Gastroesophageal sphincter (tissue), 4 donors: ENCODE measurements at places on chromosomes 3 and 15.
A peak's percentile ranks its signal among the peaks of the same experiment; 100 is the strongest.

DNA sequence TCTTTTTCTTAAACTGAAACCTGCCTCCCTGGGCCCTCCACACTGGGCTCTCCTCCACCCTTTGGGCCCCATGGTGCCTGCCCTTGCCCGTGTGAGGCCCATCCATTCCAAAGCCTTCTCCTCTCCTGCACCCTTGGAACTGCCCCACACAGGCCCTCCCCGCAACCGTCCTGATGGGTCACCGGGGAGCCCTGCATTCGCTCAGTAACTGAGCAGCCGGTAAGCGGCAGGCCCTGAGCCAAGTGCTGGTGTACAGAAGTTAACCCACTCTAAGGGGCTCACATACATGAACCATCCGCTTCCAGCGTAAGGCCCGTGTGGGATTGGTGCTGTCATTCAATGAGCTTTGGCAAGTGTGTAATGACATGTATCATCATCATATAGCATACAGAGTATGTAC is 5.4 kb upstream of the LRRC15 start:
- H3K27ac ChIP-seq, result no peak overlapping the region
- H3K4me3 ChIP-seq, result no peak overlapping the region
- no peaks in the 10 kb centered on the region for H3K4me1 ChIP-seq
- no peaks in the 10 kb centered on the region for H3K36me3 ChIP-seq
- H3K27me3 ChIP-seq, result peaks cover 40% of the 10 kb centered on the region

DNA sequence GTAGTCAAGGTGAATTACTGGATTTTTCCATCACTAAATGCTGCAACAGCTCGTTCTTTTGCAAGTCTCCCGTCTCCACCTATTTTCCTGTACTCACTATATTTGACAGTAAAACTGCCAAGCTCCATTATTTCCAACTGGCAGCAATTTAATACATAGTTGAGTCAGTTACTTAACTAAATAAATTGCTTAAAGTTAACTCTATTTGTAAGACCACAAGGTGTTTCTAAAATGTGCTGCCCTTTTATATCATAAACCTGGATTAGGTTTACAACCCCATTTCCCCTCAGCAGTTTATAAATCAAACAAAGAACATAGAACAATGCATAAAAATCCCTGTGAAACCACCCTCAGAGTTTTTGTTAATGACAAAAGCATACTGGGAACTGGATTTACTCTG is 211.4 kb upstream of the DPH6 start:
- no peak overlapping the region for H3K4me3 ChIP-seq
- no peaks in the 10 kb centered on the region for H3K36me3 ChIP-seq
- H3K27ac ChIP-seq, result peak overlapping the region; percentile 13
- H3K4me1 ChIP-seq, result no peaks in the 10 kb centered on the region
- no peaks in the 10 kb centered on the region for H3K27me3 ChIP-seq
- no peak for ATAC-seq

- ATAC-seq, result peak; percentile 91
- H3K4me1 ChIP-seq, result peaks cover 15% of the 10 kb centered on the region
- no peaks in the 10 kb centered on the region for H3K36me3 ChIP-seq
- peak overlapping the region; percentile 83 for H3K4me3 ChIP-seq
- peak overlapping the region; percentile 97 for H3K27ac ChIP-seq
Observed at GRCh38 chr3:64267721-64268604, 42.7 kb upstream of the PRICKLE2 start.

- peaks cover 2% of the 10 kb centered on the region for H3K36me3 ChIP-seq
- H3K27ac ChIP-seq, result no peak overlapping the region
- H3K4me1 ChIP-seq, result peaks cover 29% of the 10 kb centered on the region
- no peak for ATAC-seq
Observed at GRCh38 chr3:51999846-52000245, 4.2 kb upstream of the RPL29 start.

DNA sequence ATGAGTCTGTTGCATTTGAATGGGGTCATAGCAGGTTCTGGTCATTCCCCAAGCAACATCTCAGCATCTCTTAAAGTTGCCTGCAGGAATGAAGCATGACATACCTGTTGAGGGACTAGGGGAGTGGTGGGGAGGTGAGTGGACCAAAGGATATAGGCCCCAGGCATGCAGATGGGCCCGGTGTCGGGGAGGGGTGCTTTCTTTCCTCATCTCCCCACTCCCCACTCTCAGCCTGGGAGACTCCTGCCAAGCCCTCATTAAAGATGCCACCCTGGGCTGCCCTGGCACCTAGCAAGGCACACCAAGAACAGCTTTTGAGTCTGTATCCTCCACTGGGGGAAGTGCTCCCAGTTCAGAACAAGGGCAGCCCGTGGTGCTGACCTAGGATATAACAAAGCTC is 54.2 kb downstream of the GRIP2 start:
- H3K27me3 ChIP-seq, result no peaks in the 10 kb centered on the region
- no peak overlapping the region for H3K27ac ChIP-seq
- no peak overlapping the region for H3K4me3 ChIP-seq
- peaks cover 5% of the 10 kb centered on the region for H3K4me1 ChIP-seq

- no peaks in the 10 kb centered on the region for H3K36me3 ChIP-seq
- H3K27me3 ChIP-seq, result peaks cover under 1% of the 10 kb centered on the region
- ATAC-seq, result no peak
- H3K4me1 ChIP-seq, result peaks cover 17% of the 10 kb centered on the region
- no peak overlapping the region for H3K27ac ChIP-seq
Observed at GRCh38 chr3:127542441-127542952, 48.0 kb downstream of the TPRA1 start.
